ENCODE measurements at places on chromosomes 7 and 10. TPM values are rescaled to one million over a fixed set of nuclear protein-coding genes. Genes with fewer than 3 reads are reported as not detected.

- peak; percentile 25 for DNase-seq
Measured at GRCh38 chr7:146177301-146177700, 60.7 kb downstream of the CNTNAP2 start.

- peak; percentile 61 for DNase-seq
Measured at GRCh38 chr7:83921271-83921940, 272.5 kb upstream of the SEMA3E start.

DNA sequence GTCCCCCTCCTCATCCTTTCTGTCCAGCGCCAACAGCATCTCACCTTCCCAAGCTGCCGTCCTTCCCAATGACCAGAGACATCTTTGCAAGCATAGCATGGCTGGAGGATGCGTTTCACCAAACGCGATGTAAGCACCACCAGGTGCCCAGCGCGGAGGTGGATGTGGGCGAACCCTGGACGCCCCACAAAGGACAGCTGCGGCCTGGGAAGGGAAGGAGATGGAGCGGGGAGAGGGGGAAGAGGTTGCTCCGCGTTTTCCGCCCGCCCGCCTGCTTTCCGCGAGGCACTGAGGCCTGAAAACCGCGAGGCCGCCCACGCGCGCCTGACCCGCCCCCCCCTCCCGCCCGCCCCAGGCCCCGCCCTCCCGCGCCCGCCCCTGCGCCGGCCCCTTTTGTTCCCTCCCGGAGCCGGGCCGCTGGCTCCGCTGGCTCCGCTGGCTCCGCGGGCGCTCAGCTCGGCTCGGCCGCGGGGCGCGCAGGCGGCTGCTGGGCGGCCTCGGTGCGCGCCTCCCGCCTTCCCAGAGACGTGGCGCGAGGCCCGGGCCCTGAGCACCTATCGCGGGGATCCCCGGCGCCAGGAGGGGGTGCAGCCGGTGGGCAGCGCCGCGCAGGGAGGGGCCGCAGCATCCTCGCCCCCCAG, at the start of gene CLIP2:
CLIP2 (plus strand) TSS at position 390 of the 641 bp plus-strand sequence. CDS start 28,140 bp downstream, outside the sequence.
- peak; percentile 91 for DNase-seq

DNA sequence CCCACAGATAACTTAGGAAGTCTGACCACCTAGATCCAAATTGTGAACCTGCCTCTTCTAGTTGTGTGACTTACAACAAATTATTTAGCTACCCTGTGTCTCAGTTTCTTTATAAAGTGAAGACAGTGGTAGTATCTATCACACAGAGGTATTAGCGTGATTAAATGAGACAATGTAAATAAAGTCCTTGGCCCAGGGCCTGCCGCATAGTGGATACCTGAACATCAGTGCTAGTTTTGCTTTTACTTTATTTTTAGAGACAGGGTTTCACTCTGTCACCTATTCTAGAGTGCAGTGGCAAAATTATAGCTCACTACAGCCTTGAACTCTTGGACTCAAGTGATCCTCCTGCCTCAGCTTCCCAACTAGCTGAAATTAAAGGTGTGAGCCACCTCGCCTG, 177.1 kb downstream of the CDK14 start:
- no peak for DNase-seq

GRCh38 chr7:31310321-31310935, 30.1 kb downstream of the NEUROD6 start:
- peak; percentile 82 for DNase-seq

The EIF4H gene
- 232 TPM for polyA plus RNA-seq

The FOXI2 gene
- 0.26 TPM for polyA plus RNA-seq

The TRPV5 gene
- polyA plus RNA-seq: 0.05 TPM
